ENCODE measurements at places on chromosomes 12 and 14.

DNA sequence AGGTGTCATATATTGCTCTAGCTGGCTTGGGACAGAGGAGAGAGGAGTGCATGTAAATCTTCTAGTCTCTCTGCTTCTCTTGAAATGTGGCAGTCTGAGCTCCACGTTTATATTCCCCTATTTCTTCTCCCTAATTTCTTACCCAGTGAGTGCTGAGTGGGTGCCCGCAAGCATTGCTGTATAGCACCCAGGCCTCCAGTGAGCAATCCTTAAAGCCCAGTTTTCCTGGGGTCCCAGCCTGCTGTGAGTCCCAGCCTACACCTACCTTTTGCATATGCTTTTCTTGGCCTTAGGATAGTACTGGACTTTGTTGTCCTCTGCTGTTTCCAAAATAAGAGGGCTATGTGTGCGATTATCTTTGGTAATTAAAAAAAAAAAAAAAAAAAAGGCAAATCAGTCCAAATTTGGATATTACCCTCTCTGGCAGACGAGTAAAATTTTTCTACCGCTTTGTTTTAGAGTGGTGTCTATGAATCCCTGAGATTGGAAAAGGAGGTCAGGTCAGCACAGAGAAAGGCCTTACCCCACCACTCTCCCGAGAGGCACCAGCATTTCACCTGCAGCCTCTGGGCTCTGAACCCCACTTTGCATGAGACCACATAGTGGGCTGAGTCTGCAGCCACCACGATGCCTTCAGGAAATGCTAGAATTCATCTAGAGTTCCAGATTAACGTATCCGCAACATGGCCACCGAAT is 1.1 kb downstream of the MGST1 start:
- no peak for DNase-seq

GRCh38 chr14:37545174-37545573 is 49.9 kb downstream of the FOXA1 start:
- no peak for DNase-seq

- no peak for DNase-seq
Observed at GRCh38 chr14:31881531-31882310, 195.4 kb upstream of the ARHGAP5 start.

- no peak for DNase-seq
Observed at GRCh38 chr12:5889381-5890047, 55.5 kb downstream of the ANO2 start.

GRCh38 chr12:48810903-48811431 is 7.3 kb upstream of the CACNB3 start:
- DNase-seq = no peak

GRCh38 chr14:34035177-34035933 is 84.5 kb upstream of the EGLN3 start:
- DNase-seq = no peak

DNA sequence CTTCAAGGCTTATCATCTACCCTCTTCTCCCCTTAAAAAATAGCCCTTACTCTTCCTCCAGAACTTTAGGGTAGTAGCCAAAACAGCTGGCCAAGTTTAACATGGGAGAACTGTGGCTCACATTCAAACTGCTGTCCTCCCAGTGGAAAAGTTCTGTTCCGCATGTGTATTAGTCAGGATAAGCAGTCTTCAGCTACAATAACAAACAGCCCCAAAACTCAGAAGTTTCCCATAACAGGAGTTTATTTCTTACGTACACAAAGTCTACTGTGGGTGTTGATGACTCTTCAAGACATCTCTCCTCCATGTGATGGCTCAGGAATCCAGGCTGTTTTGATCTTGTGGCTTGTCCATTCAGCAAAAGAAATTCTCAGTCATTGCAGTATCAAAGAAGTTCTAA is 35.5 kb downstream of the MYO1H start:
- DNase-seq = no peak

GRCh38 chr12:114238808-114239207 is 167.1 kb downstream of the TBX5 start:
- DNase-seq = no peak

DNA sequence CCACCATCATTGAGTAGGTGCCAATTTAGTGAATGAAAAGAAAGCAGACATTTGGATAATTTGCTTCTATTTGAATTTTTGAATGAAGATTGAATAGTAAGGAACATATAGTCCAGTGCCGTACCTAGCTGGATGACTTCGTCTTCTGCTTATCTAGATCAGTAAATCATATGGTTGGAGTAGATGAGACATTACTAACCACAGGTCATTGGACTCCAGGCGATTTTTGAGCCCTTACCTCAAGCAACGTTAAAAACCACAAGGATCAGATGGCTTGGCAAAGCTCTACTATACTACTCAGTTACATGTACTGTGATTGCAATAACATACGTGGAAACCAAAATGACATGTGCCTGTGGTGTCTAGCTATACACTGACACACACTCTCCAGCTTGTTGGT is 1.7 kb upstream of the SPATS2 start:
- no peak for DNase-seq

- no peak for DNase-seq
Observed at GRCh38 chr12:94380507-94380906, 79.2 kb downstream of the CEP83 start.

DNA sequence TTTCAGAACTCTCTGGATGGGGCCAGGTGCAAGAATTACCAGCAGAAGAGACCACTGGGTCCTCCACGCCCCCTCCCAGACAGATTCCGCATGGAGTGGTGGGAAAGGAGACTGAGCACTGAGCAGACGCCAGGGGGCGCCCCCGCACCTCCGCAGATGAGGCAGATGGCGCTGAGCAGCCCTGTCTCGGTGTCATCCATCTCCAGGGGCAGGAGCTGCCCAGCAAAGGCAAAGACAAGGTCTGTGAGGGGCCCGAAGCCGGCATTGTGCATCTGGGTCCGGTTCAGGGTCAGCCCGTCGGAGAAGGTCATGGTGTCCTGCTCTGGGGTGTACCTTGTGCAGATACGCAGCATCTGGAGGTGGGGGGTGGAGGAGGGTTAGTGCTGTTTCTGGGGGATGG is 6.3 kb upstream of the ITGB7 start:
- no peak for DNase-seq

DNA sequence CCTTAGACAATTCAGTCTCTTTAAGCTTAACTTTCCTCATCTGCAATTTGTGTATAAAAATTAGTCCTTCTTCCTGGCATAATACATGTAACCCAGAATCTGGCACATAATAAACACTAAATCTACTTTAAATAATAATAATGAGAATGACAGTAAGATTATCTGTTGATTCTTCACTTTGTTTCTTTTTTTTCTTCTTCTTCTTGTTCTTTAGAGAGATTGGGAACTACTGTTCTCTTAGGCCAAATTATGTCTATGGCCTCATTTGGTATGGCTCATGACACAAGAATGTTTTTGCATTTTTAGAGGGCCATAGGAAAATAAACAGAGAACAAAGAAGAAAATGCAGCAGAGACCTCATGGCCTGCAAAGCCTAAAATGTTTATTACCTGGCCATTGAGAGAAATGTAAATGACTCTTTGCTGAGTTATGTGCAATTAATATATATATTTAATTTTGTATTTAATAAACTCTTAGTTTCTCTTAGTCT is 275.8 kb downstream of the SLC6A15 start:
- no peak for DNase-seq

Data from NCI-H2081 treated with DMSO at 0.1 percent for 48 hours (cell line).